Activated CD4-positive, alpha-beta T cell treated with anti-CD3 and anti-CD28 coated beads, Interleukin-10, Interleukin-2, amounts not matched to agents 100 ng/mL and 50 ng/mL, durations not matched to agents 16 hours and 8 hours (primary cell): ENCODE measurements at places on chromosomes 7 and 10.
A peak's percentile ranks its signal among the peaks of the same experiment; 100 is the strongest.

- DNase-seq: no peak
Observed at GRCh38 chr10:1573334-1573969, 163.9 kb downstream of the ADARB2 start.

GRCh38 chr10:119477444-119477843 is 65.1 kb downstream of the RGS10 start:
- no peak for DNase-seq

DNA sequence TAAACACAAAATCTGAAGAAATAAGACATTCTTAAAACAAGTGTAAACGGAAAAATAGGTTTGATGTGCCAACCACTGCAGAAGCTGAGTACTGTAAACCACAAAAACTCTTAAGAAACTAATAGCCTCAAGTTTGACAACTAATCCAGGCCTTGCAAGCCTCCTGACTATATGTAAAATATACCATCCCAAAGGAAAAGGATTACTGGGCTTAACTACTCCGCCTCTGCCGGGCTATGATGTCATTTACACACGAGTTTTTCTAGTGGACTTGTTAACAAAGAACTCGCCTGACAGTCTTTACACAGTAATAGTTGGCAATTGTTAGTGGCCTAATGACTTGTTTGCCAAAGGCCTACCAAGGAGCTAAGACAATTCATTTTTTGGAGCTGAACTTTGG is 2.1 kb downstream of the KIF5B start:
- DNase-seq: peak; percentile 23

DNA sequence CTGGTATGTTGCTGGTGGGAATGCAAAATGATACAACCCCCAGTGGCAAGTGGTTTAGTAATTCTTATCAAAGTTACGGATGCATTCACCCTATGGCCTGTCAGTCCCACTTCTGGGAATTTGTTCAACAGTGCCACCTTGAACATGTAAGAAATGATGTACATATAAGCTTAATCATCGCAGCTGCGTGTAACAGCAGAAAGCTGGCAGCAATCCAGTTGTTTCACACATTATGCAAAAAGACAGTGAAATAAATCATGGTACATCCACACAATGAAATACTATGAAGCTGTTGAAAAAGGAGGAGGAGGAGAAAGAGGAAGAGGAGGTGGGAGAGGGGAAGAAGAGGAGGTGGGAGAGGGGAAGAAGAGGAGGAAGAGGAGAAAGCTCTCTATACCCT is 76.2 kb upstream of the MYL10 start:
- DNase-seq: no peak

DNA sequence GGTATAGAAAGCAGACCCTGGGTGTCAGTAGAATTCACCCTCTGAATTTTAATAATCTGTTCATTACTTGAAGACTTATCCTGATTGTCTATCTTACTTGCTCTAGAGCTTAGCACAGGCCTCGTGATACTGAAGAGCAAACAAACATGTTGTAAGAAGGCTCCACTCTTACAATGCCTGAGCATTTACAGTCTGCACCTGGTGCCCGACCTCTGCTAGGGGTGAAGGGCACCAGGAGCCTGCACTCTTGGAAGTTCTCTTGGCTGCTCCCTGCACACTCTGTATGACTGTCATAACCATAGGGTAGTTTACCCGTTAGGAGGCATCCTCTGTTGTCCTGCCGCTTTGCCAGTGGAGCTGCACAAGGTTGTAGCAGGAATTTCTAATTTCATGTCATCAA is 91.3 kb upstream of the NPY start:
- no peak for DNase-seq

- no peak for DNase-seq
Observed at GRCh38 chr7:47503281-47503680, 78.6 kb downstream of the TNS3 start.

- no peak for DNase-seq
Observed at GRCh38 chr10:62044566-62044965, 143.1 kb downstream of the ARID5B start.

GRCh38 chr10:49183596-49184542 is 4.3 kb downstream of the TMEM273 start:
- DNase-seq: peak; percentile 91

DNA sequence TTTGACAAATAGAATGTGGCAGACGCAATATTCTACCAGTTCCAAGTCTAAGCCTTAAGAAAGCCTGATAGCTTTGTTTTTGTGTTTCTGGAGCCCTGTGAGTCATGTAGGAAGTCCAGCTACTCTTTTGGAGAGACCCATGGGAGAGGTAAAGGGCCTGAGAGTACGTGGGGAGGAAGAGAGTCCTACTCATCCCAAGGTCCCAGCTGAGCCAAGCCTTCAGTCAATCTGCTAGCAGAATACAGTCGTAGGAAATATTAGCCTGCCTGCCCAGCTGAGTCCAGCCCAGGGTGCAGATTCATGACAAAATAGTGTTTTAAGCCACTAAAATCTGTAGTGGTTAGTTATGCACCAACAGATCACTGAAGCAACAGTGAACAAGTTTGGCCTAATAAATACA is 9.0 kb upstream of the GNA12 start:
- no peak for DNase-seq

GRCh38 chr7:42097752-42098151 is 139.3 kb downstream of the GLI3 start:
- no peak for DNase-seq

DNA sequence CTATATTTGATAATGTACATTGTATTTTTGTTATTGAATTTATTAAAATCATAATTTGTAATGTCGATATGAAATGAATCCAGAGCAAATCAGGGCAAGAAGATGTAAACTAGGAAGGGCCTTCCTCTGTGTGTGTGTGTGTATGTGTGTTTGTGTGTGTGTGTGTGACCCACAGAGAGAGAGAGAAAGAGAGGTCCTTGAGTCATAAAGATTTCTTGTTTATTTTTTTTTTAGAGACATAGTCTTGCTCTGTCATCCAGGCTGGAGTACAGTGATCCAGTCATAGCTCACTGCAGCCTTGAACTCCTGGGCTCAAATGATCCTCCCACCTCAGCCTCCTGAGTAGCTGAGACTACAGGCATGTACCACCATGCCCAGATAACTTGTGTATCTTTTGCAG is 50.7 kb downstream of the INPP5F start:
- no peak for DNase-seq

DNA sequence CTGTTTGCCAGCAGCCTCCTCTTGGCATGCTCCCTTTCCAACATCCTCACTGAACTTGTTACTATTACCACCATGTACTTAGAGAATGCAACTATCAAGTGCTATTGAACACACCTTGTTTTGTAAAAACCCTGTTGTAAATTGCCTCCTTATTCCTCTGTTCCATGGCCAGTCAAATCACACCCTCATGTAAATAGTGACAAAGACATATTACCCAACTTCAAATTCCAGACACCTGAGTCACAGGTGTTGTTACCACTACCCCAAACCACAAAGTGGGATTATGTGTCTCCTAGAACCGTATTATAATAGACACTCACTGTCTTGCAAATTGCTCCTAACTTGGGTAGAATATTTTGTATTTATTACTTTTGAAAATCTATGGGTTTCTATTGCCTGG is 263.2 kb upstream of the C7orf33 start:
- DNase-seq: no peak
